Right lung (tissue), 10 donors: ENCODE measurements at places on chromosomes 12 and 14.

DNA sequence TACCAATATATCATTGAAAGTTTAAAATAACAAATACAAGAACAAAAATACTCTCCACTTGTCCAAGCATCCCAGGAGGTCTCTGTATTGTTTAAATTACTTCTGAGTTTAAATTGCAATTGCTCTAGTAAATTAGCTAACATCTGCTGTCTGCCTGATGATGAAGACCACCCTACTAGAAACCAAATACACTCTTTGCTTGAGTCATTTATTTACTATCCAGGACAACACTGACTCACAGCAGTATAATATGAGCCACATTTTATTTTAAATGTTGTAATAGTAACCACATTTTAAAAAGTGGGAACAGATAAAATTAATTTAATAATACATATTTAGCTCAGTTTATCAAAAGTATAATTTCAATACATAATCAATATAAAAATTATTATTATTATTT is 62.9 kb upstream of the EEA1 start:
- no peak for DNase-seq

DNA sequence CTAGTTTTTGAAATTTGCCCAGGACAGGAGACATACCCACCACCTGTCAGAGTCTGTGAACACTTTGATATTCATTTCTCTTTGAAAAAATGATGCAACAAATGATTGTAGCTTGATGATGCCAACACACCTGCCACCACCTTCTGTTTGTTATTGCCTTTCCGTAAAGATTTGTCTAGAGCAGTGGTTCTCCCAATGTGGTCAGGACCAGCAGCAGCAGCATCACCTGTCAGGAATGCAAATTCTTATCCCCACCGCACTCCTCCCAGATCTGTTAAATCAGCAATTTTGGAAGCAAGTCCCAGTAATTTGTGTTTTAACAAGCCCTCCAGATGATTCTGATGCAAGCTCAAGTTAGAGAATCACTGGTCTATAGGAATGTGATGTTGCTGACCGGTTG is 9.9 kb downstream of the CCDC175 start:
- DNase-seq, result no peak

DNA sequence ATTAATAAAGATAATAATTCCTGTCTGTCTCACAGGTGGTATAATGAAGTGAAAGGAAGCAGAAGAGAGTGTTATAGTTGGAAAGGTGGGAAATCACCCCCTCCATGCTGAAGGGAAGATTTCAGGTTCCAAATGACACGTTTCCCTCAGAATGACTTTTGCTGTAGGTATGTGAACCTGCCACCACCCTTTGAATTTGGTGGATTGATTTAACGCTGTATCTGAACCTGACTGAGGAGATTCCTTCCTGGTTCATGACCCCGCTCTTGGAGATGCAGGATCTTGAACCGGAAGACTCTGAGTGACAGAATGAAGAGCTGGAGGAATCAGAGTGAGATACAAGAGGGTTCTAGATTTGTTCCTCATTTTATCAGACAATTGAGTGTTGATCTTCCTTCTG is 20.3 kb upstream of the EMP1 start:
- DNase-seq, result no peak

DNA sequence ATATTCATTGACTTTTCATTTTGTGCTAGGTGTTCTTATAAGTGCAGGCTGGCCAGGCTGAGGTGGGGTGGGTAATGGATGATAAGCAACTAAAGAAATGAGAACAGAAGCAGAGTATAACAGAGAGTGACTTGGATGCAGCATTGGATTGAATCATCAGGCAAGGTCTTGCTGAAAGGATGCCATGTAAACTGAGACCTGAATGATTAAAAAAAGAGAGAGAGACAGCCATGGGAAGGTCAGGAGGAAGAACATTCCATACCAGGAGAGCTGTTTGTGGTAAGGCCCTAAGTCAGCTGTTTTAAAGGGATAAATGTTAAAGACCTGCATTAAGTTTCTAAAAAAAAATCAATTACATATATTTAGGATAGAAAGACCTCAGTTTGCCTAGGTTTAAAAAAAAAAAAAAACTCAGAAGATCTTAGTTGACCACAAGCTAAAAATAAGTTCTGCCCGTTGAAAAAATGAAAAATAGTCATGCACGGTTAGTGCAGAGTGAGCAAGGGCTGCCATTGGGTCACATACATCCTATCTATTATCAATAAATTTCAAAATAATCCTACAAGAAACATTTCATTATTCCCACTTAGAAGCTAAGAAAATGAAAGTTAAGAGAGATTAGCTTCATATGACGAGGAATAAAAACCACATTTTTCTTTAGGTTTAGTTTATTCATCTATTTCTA is 37.2 kb downstream of the IFNG start:
- no peak for DNase-seq

- DNase-seq, result no peak
Measured at GRCh38 chr14:29930283-29930682, 2.6 kb upstream of the PRKD1 start.

DNA sequence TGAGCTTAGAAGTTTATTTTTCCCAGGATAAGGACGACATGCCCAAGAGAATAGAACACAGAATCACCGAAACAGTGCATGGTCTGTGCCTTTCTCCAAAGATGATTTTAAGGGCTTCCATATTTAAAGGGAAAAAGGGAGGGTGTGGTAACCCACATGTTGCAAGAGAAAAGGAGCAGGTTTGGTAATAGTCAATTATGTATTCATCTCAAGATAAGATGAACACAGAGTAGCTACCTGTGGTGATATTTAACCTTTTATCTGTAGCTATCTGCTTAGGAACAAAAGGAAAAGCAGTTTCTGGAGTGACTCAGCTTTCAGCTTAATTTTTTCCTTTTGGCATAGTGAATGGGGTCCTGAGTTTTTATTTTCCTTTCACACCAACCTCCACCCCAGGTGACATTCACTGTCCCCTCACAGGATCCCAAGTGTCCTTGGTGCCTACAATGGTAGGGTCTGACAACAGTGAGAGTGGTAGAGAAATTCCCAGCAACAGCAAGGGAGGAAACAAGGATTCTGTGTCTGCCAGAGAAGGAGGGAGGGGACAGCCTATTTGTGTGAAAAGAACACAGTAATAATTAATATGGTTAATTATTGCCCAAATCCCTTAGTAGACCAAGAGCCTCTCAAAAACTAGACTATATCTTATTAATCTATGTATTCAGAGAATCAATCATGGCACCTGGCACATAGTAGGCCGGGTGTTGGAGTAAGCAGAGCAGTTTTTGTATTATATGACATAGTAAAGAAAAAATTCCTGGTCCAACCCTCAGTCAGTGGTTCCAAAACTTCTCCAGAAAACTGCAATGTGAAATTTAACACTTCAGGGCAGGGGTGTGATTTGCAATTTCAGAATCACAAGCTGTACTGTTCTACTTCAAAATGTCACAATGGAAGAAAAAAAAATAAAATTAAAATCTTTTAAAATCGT is 154.5 kb downstream of the PHLDA1 start:
- no peak for DNase-seq

GRCh38 chr14:90574188-90575131 is 177.6 kb downstream of the CALM1 start:
- no peak for DNase-seq

DNA sequence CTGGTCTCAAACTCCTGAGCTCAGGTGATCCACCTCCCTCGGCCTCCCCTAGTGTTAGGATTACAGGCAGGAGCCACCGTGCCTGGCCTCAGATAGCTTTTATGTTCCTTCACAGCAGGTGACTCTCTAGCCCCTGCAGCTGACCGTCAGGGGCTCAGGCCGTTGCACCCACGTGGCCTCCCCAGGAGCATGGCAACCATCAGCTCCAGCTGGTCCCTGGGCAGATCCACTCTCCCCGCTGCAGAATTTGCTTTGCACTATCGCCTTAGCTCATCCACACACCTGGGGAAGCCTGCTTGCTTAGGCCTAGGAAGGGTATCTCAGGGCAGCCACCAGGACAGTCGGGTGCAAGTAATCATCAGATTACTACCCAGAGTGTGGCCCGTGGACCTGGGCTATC is 62.6 kb downstream of the TSPAN9 start:
- no peak for DNase-seq
